Epithelial cell of alveolus of lung (primary cell): ENCODE measurements at places on chromosomes 2 and 18. TPM values are rescaled to one million over a fixed set of nuclear protein-coding genes. Genes with fewer than 3 reads are reported as not detected.

PTGR3 gene
- 13.7 and 32.4 TPM in 2 replicates for total RNA-seq

PFN4 gene
- total RNA-seq: 0.39 TPM in 1 of 2 replicates, not detected in the other

ST8SIA5 gene
- total RNA-seq: 0.24 TPM in 1 of 2 replicates, not detected in the other

ABCG8 gene
- not detected in 2 replicates for total RNA-seq

DAPL1 gene
- total RNA-seq: not detected in 2 replicates

SMYD1 gene
- 0.64 TPM in 1 of 2 replicates, not detected in the other for total RNA-seq

MORN2 gene
- 17.7 and 19.9 TPM in 2 replicates for total RNA-seq

SOCS6 gene
- total RNA-seq: 23.1 and 23.2 TPM in 2 replicates

AQP12B gene
- not detected in 2 replicates for total RNA-seq

ATP6V1C2 gene
- total RNA-seq: not detected in 2 replicates

ATP9B gene
- 7.2 and 28.2 TPM in 2 replicates for total RNA-seq
